ENCODE measurements at places on chromosomes 11 and 22. TPM values are rescaled to one million over a fixed set of nuclear protein-coding genes. Genes with fewer than 3 reads are reported as not detected.

GRCh38 chr11:13289081-13289480 is 11.5 kb downstream of the BMAL1 start:
- no peak for DNase-seq

GRCh38 chr22:25660336-25660735 is 81.7 kb upstream of the MYO18B start:
- DNase-seq, result no peak

Gene TMEM191C
- 0.13 TPM for total RNA-seq

Gene KCNJ5
- total RNA-seq, result not detected

- DNase-seq, result no peak
These were observed 2.3 kb upstream of the DUSP8 start for GRCh38 chr11:1574238-1574932.

- no peak for DNase-seq
These were observed 4.3 kb upstream of the MTNR1B start for GRCh38 chr11:92965196-92965595.

DNA sequence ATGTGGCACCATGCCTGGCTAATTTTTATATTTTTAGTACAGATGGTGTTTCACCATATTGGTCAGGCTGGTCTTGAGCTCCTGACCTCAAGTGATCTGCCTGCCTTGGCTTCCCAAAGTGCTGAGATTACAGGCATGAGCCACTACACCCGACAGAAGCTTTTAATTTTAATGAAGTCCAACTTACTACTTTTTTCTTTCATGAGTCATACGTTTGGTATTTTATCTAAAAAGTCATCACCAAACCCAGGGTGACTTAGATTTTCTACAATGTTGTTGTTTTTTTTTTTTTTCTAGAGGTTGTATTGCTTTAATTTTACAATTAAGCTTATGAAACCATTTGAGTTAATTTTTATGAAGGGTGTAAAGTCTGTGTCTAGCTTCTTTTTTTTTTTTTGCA is 34.9 kb downstream of the JRKL start:
- DNase-seq, result no peak

DNA sequence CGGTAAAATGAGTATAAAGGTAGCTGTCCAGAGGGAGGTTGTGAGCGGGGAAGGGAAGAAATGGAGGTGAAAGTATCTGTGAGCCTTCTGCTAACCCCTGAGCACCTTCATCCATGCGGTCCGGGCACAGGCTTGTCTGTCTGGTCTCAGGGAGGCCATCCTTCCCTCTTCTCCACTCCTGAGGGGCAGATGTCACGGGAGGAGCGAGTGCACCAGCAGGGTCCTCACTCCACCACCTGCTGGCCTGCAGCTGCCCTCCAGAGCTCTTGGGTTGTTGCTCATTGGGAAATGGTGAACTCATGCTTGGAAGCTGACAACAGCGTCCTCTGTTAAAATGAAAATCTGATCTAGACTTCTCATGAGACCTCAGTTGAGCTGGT is 33.8 kb upstream of the WNT11 start:
- no peak for DNase-seq

GRCh38 chr11:3073029-3073435 is 15.8 kb upstream of the CARS1 start:
- peak; percentile 96 for DNase-seq

GRCh38 chr11:17855531-17856290 is 121.1 kb downstream of the KCNC1 start:
- DNase-seq, result no peak

GRCh38 chr11:33256813-33257159 is 395 bp upstream of the HIPK3 start:
- no peak for DNase-seq

Gene P2RY2
- 0.64 TPM for total RNA-seq

- no peak for DNase-seq
These were observed 10.0 kb upstream of the AMBRA1 start for GRCh38 chr11:46603704-46604308.

- no peak for DNase-seq
These were observed 35.6 kb upstream of the ADSL start for GRCh38 chr22:40310768-40311120.

DNA sequence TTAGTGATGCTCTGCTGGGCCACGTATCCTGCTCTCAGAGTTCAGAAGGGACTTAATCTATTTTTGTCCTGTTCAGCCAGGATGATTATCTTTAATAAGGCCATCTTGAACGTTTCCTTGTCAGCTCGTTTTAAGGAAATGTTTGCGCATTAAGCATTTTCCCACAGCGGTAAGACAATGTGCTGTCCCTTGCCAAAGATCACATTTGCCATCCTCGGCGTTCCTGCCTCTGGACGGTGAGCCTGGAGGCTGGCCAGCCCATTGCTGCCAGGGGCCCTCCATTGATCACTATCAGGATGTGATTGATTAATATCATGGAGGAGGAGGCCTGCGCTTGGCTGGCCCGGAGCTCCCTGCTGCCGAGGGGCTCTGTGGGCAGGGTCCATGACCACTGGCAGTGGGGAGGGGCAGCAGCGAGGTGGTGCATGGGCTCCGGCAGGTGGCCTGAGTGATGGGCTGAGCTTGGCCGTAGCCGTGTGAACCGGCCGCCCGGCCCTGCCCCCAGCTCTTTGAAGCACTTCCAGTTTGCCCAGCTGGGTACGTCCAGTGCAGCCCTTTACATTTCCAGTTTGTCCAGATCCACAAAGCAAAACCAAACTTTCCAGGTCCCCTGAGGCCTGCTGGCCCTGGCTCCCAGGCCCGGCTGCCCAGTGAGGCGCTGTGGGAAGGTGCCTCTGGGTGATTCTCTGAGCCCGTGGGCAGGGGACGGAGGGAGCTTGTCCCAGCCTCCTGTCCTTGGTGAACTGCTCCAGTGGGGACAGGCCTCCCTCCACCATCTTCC is 49.5 kb upstream of the SMIM38 start:
- DNase-seq, result peak; percentile 57

- no peak for DNase-seq
These were observed 1589.4 kb upstream of the TENM4 start for GRCh38 chr11:81030186-81030585.

Gene PEX16
- 30.8 TPM for total RNA-seq

DNA sequence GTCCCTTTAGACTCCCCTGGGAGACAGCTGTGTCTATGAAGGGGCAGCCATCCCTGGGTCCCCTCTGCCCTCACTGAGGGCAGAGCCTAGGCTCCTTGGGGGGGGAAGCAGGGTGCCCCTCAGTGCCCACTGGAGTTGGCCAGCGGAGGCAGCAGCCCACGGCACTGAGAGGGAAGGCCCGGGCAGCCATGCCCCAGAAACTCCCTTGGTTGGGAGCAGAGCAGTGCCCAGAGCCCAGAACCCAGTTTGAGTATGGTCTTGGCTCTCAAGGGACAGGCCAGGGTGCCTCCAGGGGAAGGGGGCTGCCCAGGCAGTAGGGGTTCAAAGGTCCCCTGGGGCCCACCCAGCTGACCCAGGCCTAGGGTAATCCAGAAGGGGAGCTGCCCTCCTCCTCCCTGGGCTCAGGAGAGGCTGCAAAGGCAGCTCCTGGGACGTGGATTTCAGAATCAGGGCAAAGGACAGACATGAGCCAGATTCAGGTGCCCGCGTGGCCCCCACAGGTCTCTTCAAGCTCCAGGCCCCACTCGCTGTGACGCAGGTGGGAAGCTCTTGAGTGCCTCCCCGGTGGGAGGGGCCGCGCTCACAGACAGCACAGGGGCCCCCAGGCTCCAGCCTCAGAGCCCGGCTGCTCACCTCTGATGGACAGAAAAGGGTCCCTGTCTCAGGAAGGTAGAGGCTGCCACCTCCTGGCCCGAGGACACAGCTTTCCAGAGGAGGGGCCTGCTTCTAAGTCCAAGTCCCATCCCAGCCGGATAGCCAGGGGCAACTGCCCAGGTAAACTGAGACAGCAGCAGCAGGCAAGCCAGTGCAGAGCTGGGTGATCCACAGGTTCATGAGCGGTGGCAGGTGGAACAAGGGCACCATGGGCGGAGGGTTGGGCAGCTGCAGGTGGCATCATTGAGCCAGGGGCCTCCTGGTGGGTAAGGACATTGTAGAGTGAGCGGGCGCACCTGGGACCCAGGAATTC is 2.6 kb downstream of the C11orf21 start:
- DNase-seq, result no peak

Gene GPHA2
- not detected for total RNA-seq

- no peak for DNase-seq
These were observed 2.4 kb downstream of the MYRF start for GRCh38 chr11:61754534-61755482.

DNA sequence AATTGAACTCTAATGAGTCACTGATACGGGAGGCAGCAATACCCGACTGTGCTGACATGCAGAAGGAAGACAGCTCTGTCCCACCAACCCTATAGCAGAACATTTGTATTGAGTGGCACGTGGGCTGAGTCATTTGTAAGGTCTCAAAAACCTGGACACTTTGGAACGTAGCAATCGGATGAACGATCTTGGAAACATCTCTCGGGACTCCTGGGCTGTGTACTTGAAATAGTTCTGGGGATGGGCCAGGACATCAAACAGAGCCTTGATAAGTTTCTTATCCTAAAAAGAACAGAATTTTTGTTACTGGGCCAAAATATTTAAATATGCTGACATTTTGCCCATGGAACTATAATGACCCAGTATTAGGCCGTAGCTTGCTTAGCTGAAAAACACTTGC is 17.1 kb upstream of the NRIP3 start:
- DNase-seq, result no peak
